ENCODE measurements at places on chromosomes 11 and 22.

DNA sequence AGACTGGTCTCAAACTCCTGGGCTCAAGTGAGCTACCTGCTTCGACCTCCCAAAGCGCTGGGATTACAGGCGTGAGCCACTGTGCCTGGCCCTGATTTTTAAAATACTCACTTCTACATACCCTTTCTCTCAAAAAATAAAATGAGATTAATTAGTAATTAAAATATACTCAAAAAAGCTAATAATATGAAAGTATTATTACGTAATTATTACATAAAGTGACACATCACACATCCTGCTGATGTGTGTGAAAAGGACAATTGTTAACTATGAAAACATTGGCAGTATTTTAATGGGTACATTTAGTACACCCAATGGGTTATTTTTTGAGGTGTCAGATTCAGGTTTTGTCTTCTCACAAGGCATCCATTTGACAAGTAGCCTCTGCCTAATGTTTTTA is 21.4 kb upstream of the MICAL3 start:
- no peak for DNase-seq

DNA sequence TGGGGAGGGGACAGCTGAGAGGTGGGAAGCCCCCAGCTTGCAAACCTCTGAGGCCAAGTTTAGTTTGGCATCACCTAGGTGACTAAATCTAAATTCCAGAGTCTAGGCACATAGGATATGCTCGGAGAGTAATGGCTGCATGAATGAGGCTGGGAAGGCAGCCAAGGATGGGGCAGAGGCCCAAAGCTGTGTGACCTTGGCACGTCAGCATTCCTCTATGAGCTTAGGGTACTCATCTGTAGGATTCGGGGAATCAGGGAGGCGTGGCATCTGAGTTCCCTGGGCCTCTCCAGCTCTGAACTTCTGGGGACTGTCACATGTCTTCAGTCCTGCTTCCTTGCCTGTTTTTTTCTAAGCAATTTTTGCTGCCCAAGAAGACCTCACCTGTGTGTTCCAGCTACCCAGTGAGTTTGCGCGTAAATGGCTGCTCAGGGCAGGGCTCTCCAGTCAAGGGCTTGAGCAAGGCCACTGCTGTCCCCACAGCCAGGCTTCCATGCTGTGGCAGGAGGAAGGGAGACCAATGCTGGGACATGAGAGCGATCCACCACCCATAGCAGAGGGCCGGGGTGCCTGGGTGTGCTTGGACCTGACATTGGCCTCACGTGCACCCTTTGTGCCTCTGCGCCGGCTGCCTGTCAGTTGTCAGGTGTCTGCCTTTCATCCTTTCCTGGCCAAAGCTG is 13.9 kb downstream of the DAGLA start:
- no peak for DNase-seq

DNA sequence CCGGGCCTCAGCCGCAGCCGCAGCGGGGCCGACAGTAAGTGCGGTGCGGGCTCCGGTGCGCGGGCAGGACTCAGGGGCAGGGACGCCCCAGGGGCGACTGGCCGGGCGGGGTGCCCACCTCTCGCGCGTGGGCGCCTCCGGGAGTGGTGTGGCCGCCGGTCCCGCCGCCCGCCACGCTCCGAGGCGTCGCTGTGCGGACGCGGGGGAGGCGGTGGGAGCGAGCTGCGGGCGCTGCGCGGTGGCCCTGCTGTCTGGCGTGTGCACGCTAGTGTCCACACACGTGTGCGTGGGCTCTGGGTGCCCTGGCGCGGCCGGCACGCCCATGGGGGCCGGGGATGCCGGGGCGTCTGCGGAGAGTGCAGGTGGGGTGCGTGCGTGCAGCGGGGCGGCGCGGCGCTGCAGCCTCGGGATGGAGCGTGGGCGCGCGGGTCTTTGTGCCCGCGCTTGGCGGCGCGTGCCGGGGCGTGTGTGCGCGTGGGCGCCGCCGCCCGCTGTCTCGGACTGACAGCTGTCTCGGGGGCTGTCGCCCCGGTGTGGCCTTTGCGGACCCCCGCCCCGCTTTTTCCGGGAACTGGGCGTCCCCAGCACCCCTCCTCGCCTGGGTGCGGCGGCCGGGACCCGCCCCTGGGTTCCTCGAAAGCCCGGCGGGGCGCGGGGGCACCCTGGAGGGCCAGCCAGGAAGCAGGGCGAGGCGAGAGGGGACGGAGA is 804 bp downstream of the KCNK4 start:
- no peak for DNase-seq

DNA sequence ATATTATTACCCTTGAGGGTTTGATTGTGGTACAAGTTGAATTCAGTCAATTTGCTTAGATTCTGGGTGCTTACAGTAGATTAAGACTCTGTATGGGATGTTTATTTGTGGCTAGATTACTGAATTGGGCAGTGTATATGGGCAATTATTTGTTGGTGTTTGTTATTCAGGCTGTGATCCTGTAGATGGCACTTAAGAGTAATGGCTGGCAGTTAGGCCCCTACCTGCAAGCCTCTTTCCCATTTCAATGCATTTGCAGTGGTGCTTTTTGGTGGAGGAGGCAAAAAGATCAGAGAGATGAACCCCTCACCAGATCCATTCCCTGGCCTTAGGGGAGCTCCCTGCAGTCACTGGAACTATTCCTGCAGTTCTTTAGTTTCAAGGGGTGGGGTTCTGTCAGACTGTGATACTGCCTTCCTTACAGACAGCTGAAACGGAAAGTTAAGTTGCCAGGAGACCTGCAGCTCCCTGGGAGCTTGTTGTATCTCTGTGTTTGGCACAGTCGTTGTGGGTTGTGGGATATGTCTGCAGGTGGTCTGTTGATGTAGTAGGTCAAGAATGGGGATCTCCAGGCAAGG is 199.5 kb downstream of the AASDHPPT start:
- no peak for DNase-seq

DNA sequence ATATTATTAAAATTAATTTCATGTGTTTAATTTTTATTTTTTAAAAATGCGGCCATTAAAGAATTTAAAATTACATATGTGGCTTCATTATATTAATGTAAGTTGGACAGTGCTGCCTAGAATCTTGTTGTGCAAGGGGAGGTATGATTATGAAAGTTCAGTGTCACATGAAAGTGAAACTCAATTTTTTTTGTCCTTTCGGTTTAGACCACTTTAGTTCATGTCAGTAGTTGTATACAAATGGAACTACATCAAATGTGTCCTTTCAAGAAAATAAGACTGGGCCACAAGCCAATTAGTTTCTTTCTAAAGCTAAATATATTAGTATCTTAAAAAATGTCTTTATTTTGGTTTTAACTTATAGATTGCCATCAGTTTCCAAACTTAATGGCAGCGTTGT is 35.7 kb downstream of the TBCEL start:
- no peak for DNase-seq

GRCh38 chr11:62166371-62166770 is 23.6 kb upstream of the SCGB1D1 start:
- DNase-seq: no peak

DNA sequence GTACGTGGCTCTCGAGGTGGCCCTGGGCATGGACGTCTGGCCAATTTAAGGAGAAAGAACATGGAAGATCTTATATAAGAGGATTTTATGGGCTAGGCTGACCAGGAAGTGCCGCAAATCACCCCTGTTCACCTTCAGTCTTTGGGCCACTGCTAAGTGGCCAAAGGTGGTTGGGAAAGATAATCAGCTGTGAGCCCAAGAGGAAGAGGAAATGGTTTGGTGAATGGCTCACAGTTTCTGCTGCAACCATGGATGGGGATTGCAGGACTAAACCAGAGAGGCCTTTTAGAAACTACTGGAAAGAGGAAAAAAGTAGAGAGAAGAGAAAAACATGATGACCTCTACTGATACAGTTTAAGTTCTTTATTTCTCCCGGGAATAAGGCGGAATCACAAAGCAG is 96.0 kb upstream of the ARHGAP20 start:
- DNase-seq: no peak

- no peak for DNase-seq
Observed at GRCh38 chr22:19457828-19458428, 10.4 kb upstream of the C22orf39 start.

DNA sequence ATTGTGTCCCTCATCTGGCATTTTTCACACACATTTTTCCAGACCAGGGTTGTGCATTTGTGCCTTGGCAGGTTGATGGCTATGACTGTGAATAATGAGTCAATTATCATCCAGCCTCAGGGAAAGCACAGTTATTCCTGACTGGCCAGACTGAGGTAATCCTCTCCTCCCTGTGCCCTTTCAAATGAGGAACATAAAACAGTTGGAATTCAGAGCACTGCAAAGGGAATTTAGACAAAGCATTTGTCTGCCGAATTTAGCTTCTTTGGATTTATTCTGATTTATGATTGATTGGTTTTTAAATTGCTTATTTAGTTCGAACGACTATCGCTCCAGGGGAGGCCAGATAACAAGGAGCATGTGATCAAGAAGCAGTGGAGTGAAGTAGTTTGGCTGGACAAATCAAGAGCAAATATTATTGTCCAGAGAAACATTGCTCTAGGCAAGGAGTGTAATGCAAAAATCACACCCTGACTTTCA is 30.8 kb upstream of the RAG2 start:
- DNase-seq: no peak

DNA sequence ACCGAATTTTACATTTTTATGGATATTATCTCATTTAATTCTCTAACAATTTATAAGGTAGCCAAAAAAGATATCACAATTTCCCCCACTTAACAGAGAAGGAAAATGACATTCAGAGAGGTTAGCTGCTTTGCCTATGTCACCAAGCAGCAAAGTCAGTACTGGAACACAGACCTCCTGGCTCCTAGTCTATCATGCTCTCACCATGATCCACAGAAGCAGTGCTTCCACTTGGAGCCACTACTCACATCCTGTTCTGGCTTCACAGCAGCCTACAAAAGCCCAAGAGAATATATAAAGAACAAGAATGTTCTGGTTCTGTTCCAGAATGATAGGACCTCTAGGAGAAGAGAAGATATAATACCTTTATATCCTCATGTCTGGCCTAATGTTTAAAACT is 59.5 kb upstream of the SCUBE2 start:
- DNase-seq: no peak

DNA sequence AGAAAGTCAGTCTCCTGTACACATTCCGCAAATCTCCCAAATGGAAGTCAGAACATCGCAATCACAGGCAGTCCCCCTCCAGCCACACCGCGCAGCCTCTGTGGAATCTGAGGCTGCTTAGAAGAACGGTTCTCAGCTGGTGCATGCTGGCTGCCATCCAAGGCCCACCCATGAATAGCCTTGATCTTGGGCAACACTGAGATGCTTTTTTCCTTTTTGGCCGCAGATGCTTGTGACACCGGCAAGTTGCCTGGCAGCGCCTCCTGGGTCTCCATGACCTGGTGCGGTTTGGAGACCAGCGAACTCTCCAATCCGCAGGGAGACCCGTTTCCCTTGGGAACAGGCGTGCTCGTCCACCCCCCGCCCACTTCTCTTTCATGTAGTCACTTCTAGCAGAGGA is 26.3 kb upstream of the PHF21B start:
- DNase-seq: no peak

DNA sequence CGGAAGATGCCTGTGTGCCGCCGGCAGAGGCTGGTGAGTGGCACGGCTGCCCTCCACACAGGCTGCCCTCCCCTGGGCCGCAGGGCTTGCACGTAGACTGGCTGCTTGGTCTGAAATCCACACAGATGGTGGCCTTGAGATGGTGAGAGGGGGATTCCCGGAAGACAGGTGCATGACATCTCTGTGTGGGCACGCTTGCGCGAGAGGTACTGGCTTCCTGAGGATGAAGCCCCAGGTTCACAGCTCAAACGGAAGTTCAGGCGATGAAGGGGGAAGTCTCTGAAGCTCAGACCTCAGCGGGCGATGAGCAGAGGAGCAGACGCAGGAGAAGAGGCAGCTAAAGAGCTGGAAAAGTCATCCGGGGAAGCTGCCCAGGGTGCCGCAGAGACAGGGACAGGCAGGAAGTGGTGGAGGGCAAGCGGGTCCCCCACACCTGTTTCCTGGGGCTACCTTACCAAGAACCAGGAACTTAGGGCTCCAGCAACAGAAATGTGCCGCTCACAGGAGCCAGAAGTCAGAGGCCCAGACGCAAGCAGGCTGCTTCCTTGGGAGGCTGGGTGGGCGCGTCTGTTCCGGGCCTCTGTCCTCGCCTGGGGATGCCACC is 7.2 kb downstream of the CRELD2 start:
- DNase-seq: peak; percentile 78

DNA sequence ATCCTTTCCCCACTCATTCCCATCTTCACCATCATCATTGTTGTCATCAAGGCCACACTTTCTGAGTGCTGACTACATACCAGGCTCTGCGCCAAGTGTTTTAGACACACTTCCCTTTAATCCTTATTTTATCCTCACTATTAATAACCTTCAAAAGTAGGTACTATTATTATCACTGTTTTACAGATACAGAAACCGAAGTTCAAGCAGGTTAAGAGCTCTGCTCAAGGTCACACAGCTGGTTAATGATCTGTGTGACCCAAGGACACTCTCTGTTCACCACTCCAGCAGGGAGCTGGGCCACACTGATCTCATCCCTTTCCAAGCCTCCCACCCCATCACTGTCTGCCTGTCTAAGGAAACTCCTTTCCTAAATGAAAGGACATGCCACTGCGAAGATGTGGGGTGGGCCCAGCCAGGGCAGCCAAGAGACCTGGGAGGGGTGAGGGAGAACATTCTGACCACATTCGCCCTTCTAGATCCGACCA is 17.2 kb upstream of the TSKU start:
- DNase-seq: no peak

- no peak for DNase-seq
Observed at GRCh38 chr11:118252688-118253087, 523 bp upstream of the MPZL3 start.

DNA sequence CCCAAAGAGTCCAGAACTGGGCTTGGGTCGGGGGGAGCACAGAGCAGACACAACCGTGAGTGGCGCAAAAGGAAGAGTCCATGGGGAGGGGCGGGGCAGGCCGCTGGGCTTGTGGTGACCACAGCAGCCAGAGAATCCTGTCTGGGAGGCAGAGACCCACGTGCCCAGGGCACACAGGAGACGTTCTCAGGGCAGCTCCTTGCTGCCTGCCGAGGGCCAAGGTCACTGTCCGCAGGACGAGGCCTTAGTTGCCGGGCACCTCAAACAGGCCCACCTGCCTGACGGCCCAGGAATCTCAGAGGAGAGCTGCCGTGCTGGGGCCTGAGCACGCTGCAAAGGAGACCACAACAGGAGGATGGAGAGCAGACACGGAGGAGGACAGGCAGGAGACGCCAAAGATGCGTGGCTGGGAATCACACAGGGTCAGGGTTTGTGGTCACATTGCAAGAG is 87.8 kb downstream of the MYEOV start:
- DNase-seq: no peak

- DNase-seq: no peak
Observed at GRCh38 chr11:74784234-74784633, 35.6 kb downstream of the RNF169 start.

- no peak for DNase-seq
Observed at GRCh38 chr11:118175993-118176777, at the start of gene SCN2B. Gene SCN2B, minus strand, starts transcription at chr11:118176639. Its CDS starts 208 bp downstream, at chr11:118176431.

- no peak for DNase-seq
Observed at GRCh38 chr11:11534981-11535380, 86.8 kb downstream of the GALNT18 start.

GRCh38 chr11:34341931-34342533 is 15.8 kb downstream of the ABTB2 start:
- DNase-seq: no peak

DNA sequence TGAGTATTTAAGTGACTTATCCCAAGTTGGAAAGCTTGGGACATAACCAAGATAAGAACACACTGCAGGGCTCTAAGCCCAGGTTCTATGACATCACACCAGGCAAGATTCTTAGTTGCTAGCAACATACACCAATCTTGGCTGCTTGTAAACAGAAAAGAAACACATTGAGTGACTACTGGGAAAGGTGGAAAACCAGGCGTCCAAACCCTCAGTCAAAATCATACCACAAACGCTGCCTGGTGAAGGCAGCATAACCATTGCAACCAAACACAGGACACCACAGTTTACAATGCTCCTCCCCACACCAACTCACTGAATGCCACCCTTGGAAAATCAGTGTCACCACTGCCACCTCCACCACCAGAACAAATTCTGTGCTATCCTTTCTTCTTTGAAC is 379.9 kb downstream of the TTC28 start:
- DNase-seq: no peak
